ENCODE measurements at places on chromosomes 12 and 14.

GRCh38 chr12:1937481-1938224, 19.2 kb upstream of the CACNA2D4 start:
- DNase-seq: no peak

- no peak for DNase-seq
Measured at GRCh38 chr14:53472306-53472705, 319.2 kb upstream of the DDHD1 start.

DNA sequence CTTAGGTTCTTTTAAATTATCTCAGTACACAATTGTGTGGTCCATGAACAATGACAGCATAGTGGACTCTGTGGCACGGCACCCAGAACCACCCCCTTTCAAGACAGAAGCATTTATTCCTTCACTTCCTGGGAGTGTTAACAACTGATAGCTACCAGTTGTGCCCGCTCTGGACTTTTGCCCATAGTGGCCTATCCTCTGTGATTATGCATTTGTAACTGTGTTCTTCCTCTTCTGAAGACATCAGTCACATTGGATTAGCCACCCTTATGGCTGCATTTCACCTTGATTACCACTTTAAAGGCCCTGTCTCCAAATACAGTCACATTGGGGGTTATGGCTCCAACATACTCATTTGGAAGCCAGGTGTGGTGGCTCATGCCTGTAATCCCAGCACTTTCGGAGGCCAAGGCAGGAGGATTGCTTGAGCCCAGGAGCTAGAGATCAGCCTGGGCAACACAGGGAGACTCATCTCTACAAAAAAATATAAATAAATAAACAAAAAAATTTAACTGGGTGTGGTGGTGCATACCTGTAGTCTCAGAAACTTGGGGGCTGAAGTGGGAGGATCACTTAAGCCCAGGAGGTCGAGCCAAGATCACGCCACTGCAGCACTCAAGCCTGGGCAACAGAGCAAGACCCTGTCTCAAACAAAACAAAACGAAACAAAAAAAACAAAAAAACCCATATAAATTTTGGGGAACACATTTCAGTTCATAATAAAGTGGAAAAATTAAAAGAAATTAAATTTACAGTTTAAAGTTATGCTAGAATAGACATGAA, 27.6 kb upstream of the PHC1 start:
- no peak for DNase-seq

GRCh38 chr12:111788178-111788654, 21.5 kb downstream of the ALDH2 start:
- no peak for DNase-seq

Data from epithelial cell of proximal tubule (primary cell).